Cardiac septum (tissue), 1 donor: ENCODE measurements at places on chromosomes 1 and 21. TPM values are rescaled to one million over a fixed set of nuclear protein-coding genes. Genes with fewer than 3 reads are reported as not detected.

DNA sequence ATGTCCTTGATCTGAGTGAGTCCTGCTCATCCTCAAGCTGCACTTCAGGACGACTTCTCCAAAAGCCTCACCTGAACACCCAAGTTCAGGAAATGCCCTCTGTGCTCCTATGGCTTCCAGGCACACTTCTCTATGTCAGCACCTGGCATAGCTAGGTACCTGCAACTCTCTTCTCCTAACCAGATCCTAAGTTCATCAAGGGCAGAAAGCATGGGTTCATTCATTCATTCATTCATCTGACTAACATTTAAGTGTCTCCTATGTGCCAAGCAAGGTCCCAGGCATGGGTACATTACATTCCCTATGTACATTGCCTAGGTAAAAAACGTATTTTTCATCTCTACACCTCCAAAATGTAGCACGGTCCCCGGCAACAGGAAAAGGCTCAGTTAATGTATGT is 4.0 kb downstream of the RGS8 start:
- no peak for DNase-seq

GRCh38 chr21:42453224-42453985 is 42.6 kb downstream of the RSPH1 start:
- peak; percentile 46 for DNase-seq

- no peak for DNase-seq
Measured at GRCh38 chr1:5504364-5504740, 487.9 kb downstream of the NPHP4 start.

DNA sequence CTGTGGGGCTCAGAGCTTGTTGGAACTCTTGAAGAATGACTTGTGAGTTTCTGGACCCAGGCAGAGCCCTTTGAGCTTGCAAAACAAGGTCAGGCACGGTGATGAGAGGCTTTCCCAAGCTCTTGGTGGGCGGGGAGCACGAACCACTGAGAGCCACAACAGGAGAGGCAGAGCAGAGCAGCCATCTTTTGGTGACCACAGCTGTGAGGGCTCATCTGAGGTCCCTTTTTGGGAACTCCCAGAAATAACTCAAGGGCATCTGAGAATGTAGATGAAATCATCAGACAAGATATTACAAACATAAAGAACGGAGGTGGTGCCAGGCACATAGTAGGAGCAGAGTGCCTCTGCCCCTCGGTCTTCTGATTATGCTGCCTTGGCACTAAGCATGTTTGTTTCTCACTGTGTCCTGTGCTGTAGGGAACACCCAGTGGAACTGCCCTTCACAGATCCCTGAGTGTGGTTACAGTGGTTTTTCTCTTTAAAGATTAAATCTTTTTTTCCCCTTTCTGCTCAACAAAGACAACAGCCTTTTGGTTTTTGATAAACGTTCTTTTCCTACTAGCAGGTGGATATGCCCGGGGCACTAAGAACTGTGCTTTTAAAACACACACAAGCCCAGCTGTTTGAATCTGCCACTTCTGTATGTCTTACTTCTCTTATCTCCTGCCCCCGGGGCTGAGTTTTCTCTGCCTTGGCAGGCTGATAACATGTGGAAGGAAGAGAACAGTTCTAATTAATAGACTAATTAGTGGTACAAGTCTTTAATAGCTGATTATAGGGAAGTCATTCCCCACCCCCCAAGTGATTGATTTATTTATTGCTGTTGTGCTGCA is 37.7 kb downstream of the CD34 start:
- DNase-seq = no peak

GRCh38 chr1:1435106-1435903 is at the start of gene VWA1:
Gene VWA1, plus strand, starts transcription at chr1:1435690. Its CDS starts 59 bp downstream, at chr1:1435749.
- no peak for DNase-seq

DNA sequence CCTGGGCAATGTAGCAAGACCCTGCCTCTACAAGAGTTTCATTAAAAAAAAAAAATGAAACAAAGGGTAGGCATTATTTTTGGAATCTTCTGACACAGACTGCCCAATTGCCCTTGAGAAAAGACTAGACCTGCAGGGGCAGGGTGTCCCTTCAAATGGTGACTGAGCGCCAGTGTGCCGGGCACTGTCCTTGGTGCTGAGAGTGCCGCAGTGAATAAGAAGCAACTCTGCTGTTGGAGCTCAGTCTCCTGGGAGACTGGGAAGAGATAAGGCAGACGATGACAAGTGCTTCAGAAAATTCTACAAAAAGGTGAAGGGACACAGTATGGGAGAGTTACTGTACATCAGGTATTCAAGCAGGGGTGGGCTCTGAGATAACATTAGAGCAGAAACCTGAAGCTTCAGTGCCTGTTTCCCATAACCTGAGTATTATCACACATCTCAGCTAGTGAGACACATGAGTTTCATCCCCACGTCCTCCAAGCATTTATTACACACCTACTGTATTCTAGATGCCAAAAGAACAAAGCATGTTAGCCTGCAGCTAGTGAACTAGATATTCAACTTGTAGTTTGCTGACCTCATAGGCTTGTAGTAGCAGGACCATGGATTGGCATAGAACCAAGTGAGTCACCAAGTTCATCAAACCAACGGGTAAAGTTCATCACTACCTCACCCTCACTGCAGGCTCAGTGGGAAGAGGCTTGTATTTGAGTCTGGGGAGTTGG is 18.4 kb upstream of the RPL11 start:
- DNase-seq = no peak

- DNase-seq = peak; percentile 63
Measured at GRCh38 chr1:30665216-30666010, 58.0 kb downstream of the MATN1 start.

DNA sequence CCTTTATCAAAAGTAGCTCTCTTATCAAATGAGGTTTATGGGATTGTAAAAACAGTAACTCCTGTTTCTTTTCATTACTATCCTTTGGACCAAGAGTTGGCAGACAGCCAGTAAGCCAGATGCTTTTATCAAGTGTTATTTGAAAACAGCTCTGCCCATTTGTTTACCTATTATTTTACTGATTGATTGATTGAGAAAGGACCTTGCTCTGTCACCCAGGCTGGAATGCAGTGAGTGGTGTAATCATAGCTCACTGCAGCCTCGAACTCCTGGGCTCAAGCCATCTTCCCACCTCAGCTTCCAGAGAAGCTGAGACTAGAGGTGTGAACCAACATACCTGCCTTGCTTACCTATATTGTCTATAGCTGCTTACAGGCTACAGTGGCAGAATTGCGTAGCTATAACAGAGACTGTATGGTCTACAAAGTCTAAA is 3.6 kb downstream of the PRKAB2 start:
- no peak for DNase-seq

DNA sequence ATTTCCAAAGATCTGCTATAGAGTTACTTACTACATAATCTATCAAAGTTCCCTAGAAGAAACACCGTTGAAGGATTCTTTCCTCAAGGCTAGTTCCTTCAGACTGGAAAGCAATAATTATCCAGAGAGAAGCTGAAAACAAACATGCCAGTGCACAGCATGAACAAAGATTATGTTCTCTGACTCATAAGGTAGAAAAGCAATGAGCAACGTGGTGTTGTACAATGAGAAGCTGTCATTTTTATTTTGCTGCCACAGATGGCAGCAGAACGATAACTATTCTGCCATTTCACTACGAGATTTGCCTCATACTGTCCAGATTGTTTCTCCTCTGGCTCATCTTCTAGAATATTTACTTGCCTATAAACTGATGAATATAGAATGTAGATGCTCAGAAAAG is 10.7 kb downstream of the EXTL2 start:
- DNase-seq = no peak

- DNase-seq = no peak
Measured at GRCh38 chr1:230599926-230600656, 42.2 kb upstream of the COG2 start.

GRCh38 chr1:149942207-149942606 is 5.5 kb upstream of the MTMR11 start:
- no peak for DNase-seq

DNA sequence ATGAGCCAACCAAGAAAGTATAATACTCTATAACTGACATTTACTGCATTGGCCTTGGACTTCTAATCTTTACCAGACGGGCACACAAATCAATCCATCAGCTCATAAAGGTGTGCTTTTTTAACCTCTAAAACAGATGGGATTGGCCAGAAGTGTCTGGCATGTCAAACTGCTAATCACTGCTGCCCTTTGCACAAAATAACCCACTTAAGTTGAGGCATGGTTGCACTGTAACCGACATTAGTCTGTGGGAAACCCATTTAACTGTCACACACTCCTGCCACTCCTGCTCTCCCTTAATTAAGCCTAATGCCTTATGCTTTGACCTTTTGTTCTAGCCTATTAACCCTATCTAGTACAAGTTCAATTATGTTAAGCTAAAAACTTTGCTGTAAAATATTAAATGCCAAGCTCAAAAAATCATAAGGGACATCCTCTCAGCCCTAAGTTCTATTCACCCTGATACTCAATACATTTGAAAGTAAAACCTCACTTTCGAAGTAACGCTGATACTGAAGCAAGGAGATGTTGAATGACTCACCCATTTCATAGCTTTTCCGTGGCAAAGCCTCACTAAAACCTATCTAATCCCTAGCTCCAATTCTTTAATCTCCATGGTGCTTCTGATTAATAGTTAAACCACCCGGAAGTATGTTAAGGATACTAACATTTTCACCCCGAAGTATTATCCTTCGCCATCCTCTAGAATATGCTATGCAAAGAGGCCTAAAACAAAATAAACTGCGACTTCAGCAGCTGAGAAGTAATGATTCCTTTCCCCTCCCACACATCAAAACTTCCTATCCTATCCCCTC is 12.9 kb downstream of the NRIP1 start:
- no peak for DNase-seq

DNA sequence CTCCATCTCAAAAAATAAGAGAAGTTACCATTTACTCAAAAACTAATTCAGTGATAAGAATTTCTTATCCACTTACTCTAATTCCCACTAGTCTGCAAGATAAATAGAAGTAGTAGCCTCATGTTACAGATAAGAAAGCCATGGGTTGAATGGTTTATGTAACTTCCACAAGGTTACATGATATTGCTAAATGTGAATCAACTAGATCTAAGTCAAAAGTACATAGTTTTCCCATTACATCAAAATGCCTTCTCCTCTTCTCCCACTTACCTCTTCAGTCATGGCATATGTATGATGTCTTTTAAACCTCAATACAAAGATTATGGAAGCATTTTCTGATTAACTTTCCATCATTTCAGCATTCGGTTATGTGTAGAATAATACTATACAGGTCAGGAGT is 108.5 kb downstream of the ASH1L start:
- DNase-seq = no peak

DNA sequence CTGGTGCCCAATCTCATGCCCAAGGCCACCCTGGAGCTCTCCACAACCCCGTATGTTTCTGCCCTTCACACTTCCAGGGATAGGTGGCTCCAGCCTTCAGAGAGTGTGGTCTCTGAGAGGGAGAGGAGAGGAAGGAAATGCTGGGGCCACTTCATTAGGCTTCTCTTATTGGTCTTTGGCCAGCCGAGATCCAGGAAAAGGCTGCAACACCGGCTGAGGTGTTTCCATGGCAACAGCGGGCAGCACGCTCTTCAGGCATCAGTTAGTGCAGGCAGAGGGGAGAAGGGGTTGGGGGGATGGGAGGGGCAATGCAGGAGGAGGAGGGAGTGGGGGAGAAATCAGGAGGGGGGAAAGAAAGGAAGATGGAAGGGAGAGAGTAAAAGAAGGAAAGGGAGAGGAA is 275.1 kb upstream of the GJB5 start:
- DNase-seq = no peak

- no peak for DNase-seq
Measured at GRCh38 chr1:234199476-234200127, 173.7 kb upstream of the COA6 start.

DNA sequence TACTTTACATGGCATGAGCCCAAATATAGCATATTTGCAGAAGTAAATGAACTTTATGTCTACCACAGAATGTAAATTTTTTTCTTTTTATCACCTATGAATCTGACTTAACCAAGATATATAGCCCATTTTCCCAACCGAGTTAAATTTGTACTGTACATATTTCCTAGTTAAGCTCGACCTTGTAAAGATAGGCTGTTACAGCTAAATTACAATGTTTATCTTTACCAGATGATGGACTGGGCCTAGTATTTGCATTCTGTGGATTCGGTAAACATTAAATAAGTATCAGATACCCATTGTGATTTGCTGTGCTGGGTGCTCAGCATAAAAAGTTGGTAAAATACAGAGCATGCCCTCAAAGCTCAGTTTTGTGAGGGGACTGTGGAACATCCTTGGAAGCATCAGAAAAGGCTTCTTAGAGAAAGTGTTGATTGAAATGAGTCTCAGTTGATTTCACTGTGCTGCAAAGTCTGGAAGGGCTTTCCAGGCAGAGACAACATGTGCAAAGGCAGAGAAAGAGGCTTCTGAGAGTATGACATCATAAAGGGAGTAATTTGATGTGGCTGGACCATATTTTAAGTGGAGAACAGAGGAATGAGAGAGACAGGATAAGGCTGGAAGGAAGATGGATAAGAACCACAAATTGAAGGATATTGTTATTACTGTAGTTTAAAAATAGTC is 27.4 kb downstream of the MORC3 start:
- DNase-seq = no peak

DNA sequence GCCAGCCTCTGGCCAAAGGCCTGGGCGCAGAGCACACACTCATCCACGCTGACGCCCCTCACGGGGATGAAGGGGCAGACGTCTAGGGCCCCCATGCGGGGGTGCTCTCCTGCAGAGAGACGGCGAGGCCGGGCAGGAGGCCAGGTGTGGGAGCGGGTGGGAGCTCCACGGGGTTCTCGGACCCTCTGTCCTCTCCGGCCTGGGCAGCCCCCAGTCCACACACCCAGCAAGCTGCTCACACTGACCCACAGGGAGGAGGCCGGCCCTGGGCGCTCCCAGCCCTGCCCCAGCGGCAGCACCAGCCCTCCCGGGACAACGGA is 2.5 kb downstream of the FTCD start:
- peak; percentile 71 for DNase-seq

DNA sequence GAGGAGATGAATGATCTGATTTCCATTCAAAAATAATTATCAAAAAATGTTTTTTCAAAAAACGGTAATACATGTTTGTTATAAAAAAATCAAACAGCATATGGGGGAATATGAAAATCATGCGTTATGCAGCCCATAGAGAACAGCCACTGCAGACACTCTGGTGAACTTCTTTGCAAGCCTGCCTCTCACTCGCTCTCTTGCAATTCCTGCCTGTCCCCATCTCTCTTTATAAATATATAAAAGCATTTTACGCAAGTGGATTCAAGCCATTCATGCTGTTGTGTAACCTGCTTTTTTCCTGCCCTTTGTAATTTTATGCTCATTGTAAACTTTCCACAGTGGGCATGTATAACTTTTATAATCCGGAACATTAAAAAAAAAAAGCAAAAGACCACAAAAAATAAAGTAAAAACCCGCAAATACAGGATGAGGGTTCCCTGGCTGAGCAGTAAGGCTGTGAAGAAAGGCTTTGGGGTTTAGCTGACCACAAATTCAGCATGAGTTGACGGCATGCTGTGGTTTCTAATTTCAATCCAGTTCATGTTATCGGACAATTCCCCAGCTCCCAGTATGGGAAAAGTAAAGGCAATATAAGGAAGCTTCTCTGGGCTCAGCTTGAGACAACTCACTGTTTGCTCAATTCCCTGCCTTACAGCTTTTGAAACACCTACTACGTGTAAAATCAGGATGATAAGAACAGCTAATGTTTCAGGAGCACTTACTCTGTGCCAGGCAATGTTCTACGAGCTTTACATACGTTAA is 52.8 kb upstream of the ZBTB40 start:
- no peak for DNase-seq

Gene KCND3
- total RNA-seq = 14.2 TPM

Gene S100A14
- 3.4 TPM for total RNA-seq

Gene KRTAP19-3
- not detected for total RNA-seq

Gene ANXA9
- total RNA-seq = 0.16 TPM

Gene CRB1
- total RNA-seq = 0.24 TPM

Gene SLC16A4
- total RNA-seq = 2.3 TPM

Gene GJA8
- total RNA-seq = not detected

Gene BNIPL
- 0.32 TPM for total RNA-seq

Gene SMIM1
- 8.0 TPM for total RNA-seq

Gene AKR7A2
- total RNA-seq = 33.5 TPM

Gene CHI3L2
- total RNA-seq = 0.57 TPM
